Hepatic stellate cell (primary cell): ENCODE measurements at places on chromosomes 7 and 10.

DNA sequence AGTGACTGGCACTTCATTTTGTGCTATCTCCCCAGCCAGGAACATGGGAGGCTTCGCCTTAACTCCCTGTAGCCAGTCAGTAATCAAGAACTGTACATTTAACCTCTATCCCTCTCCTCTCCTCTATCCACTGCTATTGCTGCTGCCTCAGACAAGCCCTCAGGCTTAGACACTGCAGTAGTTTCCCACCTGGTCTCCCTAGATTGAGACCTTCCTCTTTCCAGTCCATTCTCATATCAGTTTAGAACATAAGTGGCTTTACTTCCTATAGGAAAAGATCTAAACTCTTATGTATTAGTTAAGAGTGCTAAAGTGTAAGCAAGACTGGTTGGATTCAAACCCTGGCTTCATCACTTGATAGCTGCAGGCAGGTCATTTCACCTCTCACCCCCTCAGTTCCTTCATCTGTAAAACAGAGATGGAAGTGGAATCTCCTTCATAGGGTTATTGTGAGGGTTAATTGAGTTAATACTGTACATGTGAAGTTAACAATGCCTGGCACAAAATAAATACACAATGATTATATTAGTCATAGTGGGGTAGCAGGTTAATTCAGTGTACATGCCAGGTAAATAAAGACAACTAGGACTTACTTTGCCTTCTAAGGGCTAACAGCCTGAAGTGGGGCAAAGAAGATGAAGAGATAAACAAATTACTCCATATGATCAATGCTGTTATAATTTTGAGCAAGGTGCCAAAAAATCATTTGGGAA, 76.1 kb downstream of the ZNF277 start:
- no peak for DNase-seq

GRCh38 chr7:2015251-2015871, 217.4 kb downstream of the MAD1L1 start:
- no peak for DNase-seq

GRCh38 chr10:72107325-72108003, 19.1 kb upstream of the SPOCK2 start:
- DNase-seq: no peak

- DNase-seq: peak; percentile 45
Measured at GRCh38 chr10:58414270-58415041, 29.2 kb downstream of the TFAM start.

- DNase-seq: no peak
Measured at GRCh38 chr10:122532601-122533296, 27.8 kb upstream of the DMBT1 start.

DNA sequence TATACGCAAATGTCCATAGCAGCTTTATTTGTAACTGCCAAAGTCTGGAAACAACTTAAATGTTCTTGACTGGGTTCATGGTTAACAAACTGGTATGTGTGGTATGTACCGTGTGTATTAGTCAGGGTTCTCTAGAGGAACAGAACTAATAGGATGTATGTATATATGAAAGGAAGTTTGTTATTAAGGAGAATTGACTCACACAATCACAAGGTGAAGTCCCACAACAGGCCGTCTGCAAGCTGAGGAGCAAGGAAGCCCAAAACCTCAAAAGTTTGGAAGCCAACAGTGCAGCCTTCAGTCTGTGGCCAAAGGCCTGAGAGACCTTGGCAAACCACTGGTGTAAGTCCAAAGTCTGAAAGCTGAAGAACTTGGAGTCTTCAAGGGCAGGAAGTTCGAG, 66.8 kb downstream of the TMEM168 start:
- no peak for DNase-seq

GRCh38 chr10:76024460-76025123, 593.2 kb downstream of the LRMDA start:
- no peak for DNase-seq

DNA sequence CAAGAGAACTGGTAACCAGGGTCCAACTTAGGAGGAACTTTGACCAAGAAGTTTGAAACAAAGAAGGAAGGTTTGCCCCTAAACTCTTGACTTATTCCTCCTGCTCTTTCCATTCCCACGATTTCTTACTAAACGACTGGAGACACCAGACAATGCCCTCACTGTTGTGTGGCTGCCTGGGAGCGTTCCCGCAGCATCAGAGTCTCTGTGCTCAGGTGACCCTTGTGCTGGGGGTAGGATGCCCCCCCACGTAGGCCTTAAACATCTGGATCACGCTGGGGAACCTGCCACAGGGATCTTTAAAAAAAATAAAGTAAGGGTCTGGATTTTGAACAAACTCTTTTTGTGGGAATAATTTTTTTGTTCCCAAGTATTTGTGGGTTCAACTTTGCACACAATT, 30.1 kb upstream of the CTBP2 start:
- DNase-seq: no peak

- no peak for DNase-seq
Measured at GRCh38 chr7:37690206-37690605, 6.6 kb downstream of the GPR141 start.

GRCh38 chr10:120477743-120478141, 20.7 kb downstream of the PLPP4 start:
- peak; percentile 36 for DNase-seq

GRCh38 chr7:103810112-103810744, 179.2 kb downstream of the RELN start:
- DNase-seq: peak; percentile 5
